Hematopoietic multipotent progenitor cell treated with erythropoietin and hydrocortisone succinate and interleukin-3 and kit ligand, for 15 days (in vitro differentiated cells): ENCODE measurements at places on chromosomes 4 and X.
A peak's percentile ranks its signal among the peaks of the same experiment; 100 is the strongest.

DNA sequence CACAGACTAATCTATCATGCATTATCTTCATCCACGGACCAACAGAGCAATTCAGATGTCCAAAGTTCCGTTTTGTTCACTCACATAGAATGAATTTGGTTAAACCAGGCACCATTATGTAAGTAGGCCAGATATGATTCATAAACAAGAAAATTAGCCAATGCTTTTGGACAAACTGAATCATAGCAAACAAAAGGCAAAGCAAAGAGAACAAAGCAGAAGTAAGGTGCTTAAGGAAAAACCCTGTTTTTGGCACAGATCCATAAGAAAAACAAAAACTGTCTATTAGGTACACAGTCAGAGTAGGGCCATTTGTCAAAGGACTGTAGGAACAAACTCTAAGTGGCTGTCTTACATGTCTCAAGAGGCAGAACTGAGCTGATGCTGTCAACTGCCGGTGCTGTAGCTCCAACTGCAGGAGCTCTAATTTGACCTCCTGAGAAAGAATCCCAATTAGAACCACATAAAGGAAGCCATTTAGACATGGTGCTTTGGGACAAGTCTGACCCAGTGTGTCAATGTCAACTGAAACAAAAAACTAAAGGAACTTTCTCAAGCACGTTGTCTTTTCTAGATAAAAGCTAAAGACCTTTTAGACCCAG is 146.7 kb downstream of the COL25A1 start:
- no peak for DNase-seq

GRCh38 chrX:130413415-130413814 is 11.6 kb downstream of the RBMX2 start:
- no peak for DNase-seq

- DNase-seq: no peak
Measured at GRCh38 chrX:64570204-64570603, 175.0 kb upstream of the MTMR8 start.

DNA sequence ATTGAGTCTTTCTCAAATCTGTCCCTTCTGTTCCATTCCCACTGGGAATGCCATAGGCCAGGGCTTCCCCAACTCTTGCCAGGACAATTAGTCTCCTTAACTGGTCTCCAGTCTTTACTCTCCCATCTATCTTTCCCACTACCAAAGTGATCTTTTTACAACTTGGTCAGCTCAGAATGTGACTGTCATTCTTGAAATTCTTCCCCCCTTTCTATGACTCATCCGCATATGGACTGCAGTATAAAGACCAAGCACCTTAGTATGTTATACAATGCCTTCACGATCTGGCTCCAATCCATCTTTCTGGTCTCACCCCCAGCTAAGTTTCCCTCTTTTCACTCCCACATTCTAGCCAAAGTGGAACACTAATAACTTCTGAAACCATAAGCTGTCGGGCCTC is 383.8 kb downstream of the OPHN1 start:
- DNase-seq: no peak

DNA sequence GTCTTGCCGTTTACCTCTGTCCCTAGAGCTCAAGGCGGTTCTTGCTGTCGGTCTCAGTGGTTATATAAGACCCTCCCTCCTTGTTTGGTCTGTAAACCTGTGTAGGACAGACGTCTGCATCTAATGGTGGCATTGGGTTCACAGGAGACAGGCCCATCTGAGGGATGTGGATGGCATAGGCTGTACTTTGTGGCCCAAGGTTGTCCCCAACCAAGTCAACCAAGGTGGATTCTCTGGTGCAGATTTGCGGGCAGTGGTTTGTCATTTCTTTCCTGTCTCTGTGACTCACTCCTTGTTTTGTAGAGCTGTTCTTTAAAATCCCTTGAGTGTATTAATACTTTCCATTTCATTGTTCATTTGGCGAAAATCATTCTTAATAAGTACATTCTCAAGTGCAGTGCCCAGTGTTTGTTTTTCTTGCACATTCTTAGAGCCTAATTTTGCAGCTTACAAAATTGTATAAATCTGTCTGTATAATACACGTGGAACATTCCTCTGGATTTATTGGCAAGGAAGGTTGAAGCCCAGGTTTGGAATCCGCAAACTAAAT is 68.0 kb upstream of the TLR2 start:
- no peak for DNase-seq

DNA sequence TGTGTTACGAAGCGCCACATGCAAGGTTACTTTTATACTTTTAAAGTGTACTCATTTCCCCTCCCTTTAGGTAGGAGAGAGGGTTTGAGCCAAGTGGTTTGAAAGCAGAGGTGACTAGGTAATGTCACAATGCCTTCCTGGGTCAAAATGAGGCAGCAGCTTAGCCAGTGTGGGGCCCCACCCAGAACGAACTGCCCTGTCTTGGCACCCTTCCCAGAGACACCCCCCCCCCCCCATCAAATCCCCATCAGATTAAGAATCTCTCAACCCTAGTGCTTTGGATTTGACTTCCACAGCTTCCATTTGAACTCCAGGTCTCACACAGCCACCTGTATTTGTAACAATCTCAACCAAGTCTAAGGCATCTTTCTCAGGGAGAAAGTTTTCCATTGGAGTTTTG is 31.1 kb downstream of the BCOR start:
- no peak for DNase-seq

GRCh38 chr4:119300101-119300978 is 21.6 kb downstream of the FABP2 start:
- peak; percentile 82 for DNase-seq

- DNase-seq: no peak
Measured at GRCh38 chrX:47885501-47885900, 48.8 kb downstream of the ZNF81 start.

- no peak for DNase-seq
Measured at GRCh38 chr4:150007512-150007911, 70.7 kb upstream of the DCLK2 start.

DNA sequence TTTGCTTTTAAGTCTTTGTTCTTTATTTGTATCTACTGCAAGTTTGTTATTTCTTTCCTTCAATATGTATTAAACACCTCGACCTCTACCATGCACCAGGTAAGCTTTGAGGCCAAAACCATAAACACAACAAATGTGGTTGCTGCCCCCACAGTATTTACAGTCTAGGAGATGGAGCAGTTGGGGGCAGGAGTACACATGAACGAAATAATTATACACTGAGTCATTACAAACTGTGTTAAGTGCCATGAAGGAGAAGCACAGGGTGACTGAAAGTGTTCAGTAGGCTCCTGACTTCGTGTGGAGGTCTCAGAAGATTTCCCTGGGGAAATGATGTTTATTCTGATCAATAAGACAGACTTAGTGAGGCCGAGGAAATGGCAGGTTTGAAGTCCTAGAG is 30.3 kb downstream of the SLC25A43 start:
- DNase-seq: no peak

DNA sequence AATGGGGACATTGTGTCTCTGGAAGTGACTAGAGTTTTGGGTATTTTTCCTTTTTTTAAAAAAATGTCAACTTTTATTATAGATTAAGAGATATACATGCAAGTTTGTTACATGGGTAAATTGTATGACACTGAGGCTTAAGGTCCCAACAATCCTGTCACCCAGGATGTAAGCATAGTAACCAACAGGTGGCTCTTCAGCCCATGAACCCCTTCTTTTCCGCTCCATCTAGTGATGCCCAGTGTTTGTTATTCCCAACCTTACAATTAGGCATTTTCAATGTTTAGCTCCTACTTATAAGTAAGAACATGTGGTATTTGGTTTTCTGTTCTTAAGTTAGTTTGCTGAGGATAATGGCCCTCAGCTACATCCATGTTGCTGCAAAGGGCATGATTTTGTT is 102.7 kb downstream of the GRID2 start:
- DNase-seq: no peak

- no peak for DNase-seq
Measured at GRCh38 chr4:111773858-111774257, 371.4 kb upstream of the FAM241A start.

DNA sequence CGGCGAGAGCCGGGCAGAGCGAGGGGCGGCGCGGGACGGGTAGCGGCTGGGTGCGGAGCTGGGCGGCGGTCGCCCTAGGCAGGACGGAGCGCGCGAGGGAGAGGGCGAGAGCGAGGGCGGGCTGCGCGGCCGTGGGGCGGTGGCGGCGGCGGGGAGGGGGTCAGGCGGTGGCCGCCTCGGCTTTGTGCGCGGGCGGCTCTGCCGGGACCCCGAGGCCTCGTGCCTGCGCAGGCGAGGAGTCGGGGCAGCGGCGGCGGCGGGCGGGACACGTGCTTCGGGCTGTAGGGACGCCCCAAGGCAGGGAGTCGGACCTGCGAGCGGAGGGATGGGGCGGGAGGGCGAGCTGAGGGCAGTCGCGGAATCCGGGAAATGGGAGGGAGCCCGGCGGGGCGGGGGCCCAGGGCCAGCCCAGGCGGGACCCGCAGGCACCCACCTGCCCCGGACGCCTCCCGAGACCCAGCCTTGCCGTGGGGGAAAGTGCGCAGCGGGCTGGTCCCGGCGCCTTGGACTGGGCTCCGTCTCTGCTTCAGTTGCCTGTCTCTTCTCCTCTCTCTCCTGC is 465 bp downstream of the BMPR1B start:
- DNase-seq: no peak

DNA sequence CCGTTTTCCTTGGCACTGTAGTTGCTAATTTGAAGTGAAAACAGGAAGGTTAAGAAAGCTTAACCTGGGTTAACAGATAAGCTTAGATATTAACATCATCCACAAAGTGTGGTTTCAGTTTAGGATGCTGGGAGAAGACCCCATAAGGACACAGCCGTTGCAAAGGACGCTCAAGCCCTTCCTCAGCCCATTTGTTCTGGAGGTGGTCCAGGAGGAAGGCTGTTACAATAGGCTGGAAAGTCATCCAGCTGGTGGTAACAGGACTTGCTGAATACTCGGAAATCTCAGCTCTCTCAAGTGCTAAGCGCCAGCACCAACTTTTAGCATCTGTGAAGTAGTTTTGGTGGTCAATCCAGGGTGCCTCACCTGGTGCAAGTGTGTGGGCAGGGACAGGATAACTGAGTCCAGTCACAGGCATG is 14.2 kb downstream of the CHST7 start:
- no peak for DNase-seq

GRCh38 chr4:184473499-184474262 is 669 bp downstream of the IRF2 start:
- peak; percentile 72 for DNase-seq

- no peak for DNase-seq
Measured at GRCh38 chr4:153668647-153669046, 15.4 kb upstream of the TLR2 start.

DNA sequence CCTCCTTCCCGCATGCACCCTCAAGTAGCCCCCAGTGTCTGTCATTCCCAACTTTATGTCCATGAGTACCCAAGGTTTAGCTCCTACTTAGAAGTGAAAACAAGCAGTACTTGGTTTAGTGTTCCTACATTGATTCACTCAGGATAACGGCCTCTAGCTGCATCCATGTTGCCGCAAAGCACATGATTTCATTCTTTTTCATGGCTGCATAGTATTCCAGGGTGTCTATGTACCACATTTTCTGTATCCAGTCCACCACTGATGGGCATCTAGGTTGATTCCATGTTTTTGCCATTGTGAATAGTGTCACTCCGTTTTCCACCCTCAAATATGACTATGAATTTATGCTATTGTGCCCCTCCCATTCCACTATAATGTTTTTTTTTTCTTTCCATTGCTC is 130.5 kb upstream of the MXRA5 start:
- no peak for DNase-seq

- no peak for DNase-seq
Measured at GRCh38 chr4:173522160-173522950, 7.7 kb downstream of the HAND2 start.

DNA sequence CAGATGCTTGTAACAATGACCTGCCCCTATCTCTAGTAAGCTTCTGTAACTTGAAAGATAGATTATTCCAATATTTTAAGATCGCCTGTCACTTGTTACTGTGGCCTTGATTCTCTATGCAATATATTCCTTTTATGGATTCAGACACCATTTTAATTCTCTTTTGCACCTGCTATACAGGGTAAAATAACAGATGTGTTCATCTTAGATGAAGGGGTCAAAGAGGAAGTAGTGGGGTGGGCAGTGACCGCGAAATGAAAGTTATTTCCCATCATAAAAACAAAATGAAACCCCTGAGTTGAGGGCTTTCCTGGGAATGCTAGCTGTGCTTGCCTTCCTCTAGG is 175.9 kb downstream of the TSPAN5 start:
- no peak for DNase-seq

DNA sequence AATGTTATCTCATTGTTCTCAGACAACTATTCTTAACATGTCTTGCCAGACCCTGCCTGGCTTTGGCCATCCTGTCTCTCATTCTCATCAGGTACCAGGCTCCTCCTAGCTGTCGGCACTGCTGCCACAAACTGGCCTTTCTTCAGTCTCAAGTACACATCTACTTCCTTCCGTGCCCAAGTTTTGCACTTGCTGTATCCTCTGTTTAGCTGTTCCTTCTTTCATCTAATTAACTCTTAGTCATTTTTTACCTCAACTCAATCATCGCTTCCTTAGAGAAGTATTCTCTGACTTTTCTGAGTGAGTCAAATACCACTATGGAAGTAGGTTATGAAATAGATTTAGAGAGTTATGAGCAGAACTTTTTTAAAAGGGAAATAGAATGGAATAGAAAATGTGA is 19.7 kb downstream of the CXCL3 start:
- no peak for DNase-seq

GRCh38 chr4:6779667-6780565 is 2.6 kb upstream of the KIAA0232 start:
- DNase-seq: no peak

DNA sequence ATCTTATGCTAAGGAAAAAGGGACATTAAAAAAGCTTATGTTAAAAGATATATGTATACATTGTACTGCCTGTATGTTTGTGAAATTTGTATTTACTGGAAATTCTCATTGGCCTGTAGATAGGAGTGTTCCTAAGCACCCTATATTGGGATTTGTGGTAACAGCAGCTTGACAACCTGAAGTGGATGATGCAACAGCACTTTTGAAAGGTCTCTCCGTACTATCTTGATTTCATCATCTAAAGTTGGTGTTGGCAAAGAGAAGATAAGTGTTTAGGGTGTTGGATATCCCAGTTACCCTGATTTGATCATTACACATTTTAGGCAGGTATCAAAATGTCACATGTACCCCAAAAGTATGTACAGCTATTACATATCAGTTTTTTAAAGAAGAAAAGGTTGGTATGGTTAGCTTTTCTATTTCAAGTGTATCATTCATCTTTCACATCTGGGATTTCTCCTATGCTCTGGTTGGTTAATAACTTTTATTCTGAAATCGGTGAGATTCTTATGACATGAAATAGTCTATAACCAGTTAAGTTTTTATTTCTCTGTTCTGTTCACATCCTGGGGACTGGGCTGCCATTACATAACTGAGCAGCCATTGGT is 10.3 kb downstream of the HADH start:
- no peak for DNase-seq
